ENCODE measurements at places on chromosomes 11 and 22.

DNA sequence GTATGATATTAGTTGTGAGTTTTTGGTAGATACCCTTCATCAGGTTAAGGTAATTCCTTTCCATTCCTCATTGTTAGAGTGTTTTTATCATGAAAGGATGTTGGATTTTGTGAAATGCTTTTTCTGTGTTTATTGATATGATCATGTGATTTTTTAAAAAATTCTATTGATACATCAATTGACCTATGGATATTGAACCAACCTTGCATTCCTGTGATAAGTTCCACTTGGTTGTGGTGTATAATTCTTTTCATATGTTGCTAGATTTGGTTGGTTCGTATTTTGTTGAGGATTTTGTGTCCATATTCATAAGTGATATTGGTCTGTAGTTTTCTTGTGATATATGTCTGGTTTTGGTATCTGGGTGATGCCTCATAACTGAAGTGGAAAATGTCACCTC, 6.7 kb downstream of the ANKRD13D start:
- no peak for DNase-seq

- no peak for DNase-seq
These were observed 36.8 kb downstream of the PISD start for GRCh38 chr22:31625257-31625640.

DNA sequence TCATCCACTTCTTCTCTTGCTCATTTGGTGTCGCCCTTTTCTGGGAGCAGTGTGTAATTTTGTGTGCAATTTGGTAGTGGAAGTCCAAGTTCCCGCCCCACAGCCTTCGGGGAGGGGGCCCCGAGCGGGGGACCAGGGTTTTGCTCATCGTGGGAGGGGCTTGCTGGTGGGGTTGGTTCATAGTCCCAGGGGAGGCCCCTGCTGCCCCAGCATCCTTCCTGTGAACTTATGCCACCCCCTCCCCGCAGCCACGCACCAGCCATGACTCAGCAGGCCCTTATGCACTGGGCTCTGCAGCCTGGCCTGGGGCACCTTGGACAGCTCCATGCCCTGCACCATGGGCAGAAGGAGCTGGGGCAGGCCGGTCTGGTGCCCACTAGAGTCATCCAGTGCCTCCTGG, 1183.6 kb downstream of the BRD1 start:
- no peak for DNase-seq

DNA sequence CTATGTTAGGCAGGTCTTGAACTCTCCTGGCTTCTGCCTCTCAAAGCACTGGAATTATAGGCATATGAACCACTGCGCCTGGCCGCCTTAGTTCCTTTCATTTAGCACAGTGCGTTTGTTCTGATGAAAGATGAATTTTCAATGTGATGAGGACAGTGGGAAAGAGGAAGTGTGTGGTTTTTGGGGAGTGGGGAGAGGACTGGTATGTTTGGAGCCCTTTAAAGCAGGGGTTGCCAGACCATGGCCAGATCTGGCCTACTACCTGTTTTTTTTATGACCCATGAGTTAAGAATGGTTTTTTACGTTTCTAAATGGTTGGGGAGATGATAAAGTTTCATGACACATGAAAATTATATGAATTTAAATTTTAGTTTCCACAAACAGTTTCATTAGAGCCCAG, 12.5 kb downstream of the ATXN10 start:
- no peak for DNase-seq

DNA sequence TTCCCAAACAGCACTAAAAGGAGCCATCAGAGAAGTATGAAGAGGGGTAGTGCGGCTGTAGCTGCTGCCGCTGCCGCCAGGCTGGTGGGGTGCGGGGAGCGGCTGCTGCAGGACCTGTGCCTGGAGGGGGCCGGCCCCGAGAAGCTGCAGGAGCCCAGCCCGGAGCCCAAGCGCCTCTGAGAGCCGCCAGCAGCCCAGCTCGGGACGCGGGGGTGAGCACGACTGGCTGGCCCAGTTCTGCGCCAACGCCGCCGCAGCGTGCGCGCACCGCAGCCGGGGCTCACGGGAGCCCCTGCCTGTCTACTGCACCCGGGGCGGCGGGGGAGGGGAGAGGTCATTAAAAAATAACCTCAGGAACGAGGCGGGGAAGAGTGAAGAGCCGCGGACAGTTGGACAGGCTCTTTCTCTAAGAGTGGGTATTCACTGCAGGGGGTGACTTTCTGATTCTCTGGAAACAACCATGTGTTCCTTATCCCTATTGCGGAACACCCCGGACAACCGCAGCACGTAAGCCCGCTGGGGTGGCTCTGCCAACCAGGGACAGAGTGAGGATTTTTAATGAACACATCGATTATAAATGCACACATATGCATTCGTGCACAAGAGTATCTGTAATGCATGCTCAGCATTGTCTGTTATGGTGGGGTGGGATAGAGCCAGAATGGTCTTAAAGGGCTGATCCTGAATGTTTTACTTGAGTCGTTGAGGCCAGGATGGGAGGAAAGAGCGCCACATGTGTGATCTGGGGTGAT, 453 bp downstream of the GAS2 start:
- DNase-seq: peak; percentile 36

- DNase-seq: no peak
These were observed 587 bp downstream of the DENND5A start for GRCh38 chr11:9264316-9265210.

DNA sequence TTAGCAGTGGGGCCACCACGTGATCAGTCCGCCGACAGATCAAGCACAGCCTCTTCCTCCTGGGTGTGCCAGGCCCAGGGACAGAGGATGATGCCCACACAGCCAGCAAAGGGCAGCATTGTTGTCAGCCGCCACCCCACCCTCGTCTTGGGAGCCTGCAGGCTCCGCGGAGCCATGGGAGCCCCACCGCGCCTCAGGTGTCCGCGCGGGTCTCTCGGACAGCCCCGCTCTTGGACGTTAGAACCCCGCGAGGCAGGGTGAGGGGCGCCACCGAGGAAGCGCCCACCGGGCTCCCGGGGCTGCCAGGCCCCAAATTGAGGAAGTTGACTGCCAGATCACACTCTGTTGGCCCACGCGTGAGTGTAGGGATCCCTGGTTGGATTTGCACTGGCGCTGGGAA, 83.9 kb upstream of the MS4A8 start:
- DNase-seq: no peak
